ENCODE measurements at places on chromosomes 1 and 21.

DNA sequence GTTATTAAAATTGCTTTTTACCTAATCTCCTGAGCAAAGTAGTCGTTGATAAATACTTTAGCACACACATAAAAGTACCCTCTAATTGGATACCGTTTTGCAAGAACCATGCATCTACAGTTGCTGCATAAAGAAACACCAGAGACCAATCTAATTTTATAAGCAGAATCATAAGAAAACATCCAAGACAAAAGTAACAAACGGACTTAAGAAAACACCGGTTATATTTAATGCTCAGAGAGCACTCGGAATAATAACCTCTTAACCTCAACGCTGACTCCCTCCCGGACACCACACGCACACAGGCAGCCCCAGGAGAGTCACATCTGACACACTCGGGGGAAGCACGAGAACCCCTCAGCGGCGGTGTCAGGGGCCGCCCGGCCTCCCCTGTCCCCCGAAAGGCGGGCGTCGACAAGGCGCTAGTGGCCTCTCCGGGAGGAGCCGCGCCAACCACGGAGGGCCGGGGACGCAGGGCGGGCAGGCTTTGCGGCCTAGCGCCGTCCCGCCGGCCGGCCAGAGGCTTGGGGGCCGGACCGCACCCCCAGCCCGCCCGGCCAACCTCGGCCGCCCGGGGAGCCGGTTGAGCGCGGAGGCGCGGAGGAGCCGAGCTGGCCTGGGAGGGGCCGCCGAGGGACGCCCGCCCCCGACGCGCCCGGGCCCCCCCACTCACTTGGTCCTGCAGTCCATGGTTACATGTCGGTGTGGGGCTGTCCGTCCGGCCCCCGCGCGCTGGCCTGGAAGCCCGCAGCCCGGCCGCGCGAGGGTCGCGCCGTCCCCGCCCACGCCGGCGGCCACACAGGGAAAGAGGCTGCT, 606 bp downstream of the DENND1B start:
- peak; percentile 12 for DNase-seq

- DNase-seq = no peak
These were observed 83.4 kb upstream of the KCNE2 start for GRCh38 chr21:34280389-34280795.

DNA sequence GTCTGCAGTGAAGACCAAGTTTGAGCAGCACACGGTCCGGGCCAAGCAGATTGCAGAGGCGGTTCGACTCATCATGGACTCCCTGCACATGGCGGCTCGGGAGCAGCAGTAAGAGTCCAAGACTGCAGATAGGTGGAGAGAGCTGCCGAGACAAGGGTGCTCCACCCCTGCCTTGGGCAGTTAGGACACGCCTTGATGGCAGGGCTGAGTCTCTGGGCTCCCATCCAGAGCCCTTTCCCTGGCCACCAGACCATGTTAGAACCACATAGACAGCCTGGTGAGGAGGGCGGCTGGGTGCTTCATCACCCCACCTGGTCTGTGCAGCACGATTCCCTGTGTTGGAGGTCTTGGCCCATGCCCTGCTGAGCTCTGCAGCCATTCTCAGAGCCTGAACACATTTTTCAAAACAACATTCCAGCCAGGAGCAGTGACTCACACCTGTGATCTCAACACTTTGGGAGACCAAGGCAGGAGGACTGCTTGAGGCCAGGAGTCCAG, 17.3 kb upstream of the MIIP start:
- no peak for DNase-seq

GRCh38 chr1:190507357-190507756, 29.7 kb upstream of the BRINP3 start:
- DNase-seq = no peak

GRCh38 chr1:60173006-60173405, 99.4 kb upstream of the C1orf87 start:
- no peak for DNase-seq

- DNase-seq = no peak
These were observed 201.4 kb upstream of the BRINP3 start for GRCh38 chr1:190679044-190679443.

GRCh38 chr1:18583326-18583941, 47.2 kb upstream of the PAX7 start:
- DNase-seq = no peak

DNA sequence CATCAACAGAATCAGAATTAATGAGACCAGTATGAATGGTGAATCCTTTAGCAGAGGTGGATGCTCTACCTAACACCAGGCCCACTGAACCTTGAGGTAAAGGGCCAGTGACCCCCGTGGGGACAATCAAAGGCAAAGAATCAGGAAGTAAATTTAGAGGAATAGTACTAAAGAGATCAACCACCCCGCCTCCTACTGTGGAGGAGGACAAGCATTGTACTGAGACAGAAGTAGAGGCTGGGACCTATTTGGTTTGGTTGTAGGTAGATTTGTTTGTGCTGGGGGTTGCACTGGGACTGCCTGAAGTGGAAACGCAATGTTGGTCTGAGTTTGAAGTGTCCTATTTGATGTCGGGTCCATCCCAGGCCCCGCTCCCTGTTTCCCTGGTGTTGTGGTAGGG, 9.5 kb downstream of the CD48 start:
- no peak for DNase-seq

- no peak for DNase-seq
These were observed 563.9 kb downstream of the NPHP4 start for GRCh38 chr1:5428351-5428750.

- DNase-seq = no peak
These were observed 27.5 kb upstream of the MYSM1 start for GRCh38 chr1:58727364-58727763.

- no peak for DNase-seq
These were observed 4.9 kb downstream of the PLCH2 start for GRCh38 chr1:2480986-2481364.

GRCh38 chr1:206461602-206462455, 8.4 kb upstream of the IKBKE start:
- peak; percentile 73 for DNase-seq
